ENCODE measurements at places on chromosomes 7 and 10. TPM values are rescaled to one million over a fixed set of nuclear protein-coding genes. Genes with fewer than 3 reads are reported as not detected.

GRCh38 chr7:108268200-108268820 lies 138.1 kb upstream of the LAMB4 start:
- H3K27ac ChIP-seq = no peak overlapping the region
- H3K27me3 ChIP-seq = no peaks in the 10 kb centered on the region
- H3K36me3 ChIP-seq = no peaks in the 10 kb centered on the region

The RSPH10B2 gene
- total RNA-seq = 0.37 TPM

The SLC26A5 gene
- not detected for total RNA-seq

GRCh38 chr7:86923527-86923926 lies 135.9 kb downstream of the ELAPOR2 start:
- no peak overlapping the region for H3K4me3 ChIP-seq
- H3K4me1 ChIP-seq = no peaks in the 10 kb centered on the region
- no peak overlapping the region for H3K27ac ChIP-seq
- H3K27me3 ChIP-seq = no peaks in the 10 kb centered on the region

The HYAL4 gene
- total RNA-seq = not detected

The MRC1 gene
- total RNA-seq = 0.15 TPM

The SAP25 gene
- 13.8 TPM for total RNA-seq

The HOXA3 gene
- not detected for total RNA-seq

GRCh38 chr7:24702755-24703154 lies 54.5 kb downstream of the GSDME start:
- no peak overlapping the region for H3K4me3 ChIP-seq
- no peak overlapping the region for H3K27ac ChIP-seq
- H3K4me1 ChIP-seq = peaks cover 21% of the 10 kb centered on the region
- DNase-seq = no peak
- H3K27me3 ChIP-seq = no peaks in the 10 kb centered on the region
- H3K36me3 ChIP-seq = peaks cover 25% of the 10 kb centered on the region
